ENCODE measurements at places on chromosomes 2 and 18.

DNA sequence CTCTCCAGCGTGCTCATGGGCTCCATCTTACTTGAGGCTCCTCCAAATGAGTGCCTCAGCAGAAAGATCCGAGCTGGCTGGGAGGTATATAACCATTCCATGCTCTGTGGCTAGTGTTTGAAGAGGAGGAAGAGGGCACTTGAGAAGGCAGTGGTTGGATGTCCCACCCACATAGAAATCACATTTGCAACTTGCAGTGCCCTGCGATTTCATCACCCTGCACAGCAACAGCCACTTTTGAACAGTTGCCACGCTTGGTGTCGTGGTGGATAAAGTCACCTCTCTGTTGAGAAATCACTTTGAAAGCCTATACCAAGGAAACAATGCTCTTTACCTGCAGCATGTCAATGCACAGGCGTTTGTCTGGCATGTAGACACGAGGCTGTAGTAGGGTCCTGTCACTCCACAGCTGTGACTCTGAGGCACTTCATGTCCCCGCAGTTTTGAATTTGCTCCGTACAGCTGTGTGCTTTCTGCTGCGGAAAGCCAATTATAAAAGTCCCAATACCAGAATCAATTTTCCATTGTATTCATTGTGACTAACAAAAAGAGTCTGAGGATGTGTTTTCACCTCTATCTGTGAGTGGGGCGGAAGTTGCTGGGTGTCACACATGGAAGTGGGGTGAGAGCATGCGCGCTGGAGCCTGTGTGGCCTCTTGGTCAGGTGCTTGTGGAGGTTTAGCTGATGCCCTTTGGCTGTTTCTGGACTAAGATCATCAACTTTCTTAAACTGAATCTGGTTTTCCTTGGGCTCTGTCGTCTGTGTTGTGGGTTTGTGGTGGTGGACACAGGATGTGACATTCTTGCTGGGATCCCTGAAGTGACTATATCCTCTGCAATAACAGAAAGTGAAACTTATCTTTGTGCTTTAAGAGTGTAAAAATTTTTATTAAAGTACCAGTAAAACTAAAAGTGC, 2.8 kb downstream of the CNDP2 start:
- DNase-seq: peak; percentile 93

- DNase-seq: no peak
Measured at GRCh38 chr2:163580757-163581156, 155.1 kb downstream of the FIGN start.

GRCh38 chr2:206086716-206087350, 859 bp upstream of the INO80D start:
- DNase-seq: no peak

GRCh38 chr2:59892398-59892797, 661.1 kb downstream of the BCL11A start:
- no peak for DNase-seq

- no peak for DNase-seq
Measured at GRCh38 chr2:151032741-151033191, 228.9 kb downstream of the RBM43 start.

DNA sequence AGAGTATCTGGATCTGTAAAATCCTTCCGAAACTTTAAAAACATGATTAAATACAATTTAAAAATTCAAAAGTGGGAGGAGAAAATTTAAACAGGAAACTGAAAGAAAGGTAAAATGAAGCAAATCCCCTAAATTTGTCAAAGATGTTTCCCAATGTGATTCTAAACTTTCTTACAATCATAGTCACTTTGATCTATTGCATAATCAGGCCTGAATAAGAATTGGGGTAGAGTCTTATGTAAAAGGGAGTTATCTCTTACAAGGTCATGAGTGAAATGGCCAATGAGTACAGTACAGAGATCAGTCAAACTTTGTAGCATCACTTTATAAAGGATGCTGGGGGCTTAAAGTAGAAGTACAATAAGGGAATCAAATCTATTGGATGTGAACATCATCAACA, 1657.7 kb upstream of the CELF4 start:
- no peak for DNase-seq

DNA sequence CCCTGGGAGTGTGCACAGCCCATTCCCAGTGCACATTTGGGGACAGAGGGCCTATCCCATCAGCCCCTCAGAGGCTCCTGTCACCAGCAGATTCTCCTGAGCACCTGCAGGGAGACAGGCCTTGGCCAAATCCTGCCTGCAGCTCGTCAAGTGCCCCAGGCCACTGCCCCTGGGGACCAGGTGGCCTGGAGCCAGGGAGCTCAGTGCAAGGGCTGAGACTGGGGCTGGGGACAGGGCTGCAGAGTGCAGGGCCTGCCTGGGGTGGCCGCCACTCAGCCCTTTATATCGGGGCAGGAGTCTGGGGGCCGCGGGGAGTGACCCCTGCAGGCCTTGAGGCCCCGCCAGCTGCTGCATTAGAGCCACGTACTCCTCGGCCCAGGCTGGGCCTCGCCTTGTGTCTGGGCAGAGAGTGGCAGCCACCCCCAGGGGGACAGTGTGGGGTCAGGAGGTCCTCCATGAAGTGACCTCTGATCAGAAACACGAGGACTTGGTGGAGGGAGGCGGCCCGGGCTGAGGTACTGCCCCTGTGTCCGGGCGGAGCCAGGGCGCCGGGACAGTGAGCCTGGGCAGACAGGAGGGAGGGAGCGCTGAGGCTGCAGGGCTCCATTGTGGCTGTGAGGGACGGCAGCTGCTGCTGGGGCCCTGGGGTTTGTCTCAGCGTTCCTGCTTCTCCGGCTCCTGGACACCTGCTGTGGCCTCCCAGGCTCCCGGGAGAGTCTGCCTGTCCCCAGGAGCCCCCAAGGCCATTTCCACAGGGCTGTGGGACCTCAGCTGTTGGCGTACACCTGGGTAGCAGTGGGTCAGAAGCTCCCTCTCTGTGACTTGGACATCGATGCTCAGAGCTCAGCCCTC, 24.2 kb downstream of the GPC1 start:
- peak; percentile 57 for DNase-seq

GRCh38 chr2:201643216-201643890, at the start of gene TMEM237:
TSS of gene TMEM237 (minus strand) at chr2:201643503. CDS start at chr2:201643400, 103 bp downstream.
- DNase-seq: peak; percentile 80

All from activated effector memory CD4-positive, alpha-beta T cell treated with anti-CD3 and anti-CD28 coated beads, Interleukin-2, amount 50 U/mL, for 16 hours (primary cell).